Stimulated activated CD4-positive, alpha-beta T cell treated with anti-CD3 and anti-CD28 coated beads, Interleukin-1b, Interleukin-23, amount 100 ng/mL, for 1 hour (primary cell): ENCODE measurements at places on chromosomes 5 and 9.

DNA sequence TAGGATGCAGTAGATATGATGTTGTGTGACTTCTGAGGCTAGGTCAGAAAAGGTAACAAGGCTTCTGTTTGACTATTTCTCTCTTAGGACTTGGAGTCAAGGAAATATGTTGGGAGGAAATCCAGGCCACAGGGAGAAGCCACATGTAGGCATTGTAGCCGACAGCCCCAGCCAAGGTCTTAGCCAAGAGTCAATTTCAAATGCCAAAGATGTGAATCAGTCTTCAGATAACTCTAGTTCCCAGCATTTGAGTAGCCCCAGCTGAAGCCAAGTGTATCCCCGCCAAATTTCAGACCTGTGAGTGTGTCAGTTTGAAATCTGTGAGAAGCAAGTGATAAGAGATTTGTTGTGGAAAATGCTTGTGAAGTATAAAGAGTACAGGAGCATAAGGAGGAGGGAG is 38.1 kb upstream of the ISL1 start:
- no peak for DNase-seq

DNA sequence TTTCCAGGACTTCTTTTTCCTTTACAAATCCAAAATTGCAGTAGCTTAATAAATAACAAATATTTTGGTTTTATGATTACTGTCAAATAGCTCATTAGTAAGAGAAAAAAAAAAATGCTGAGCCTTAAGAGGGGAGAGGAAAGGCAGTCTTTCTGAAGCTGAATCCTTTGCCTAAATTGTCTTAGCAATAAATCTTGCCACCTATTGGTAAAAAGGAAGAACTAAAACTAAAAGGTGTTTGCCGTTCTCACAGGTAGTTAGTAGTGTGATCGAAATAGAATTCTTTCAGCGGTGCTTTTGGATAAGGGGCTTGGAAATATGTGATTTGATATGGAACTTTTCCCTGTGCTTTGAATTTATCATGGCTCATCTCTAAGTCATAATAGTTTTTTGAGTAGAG is 31.2 kb downstream of the PIK3R1 start:
- DNase-seq = no peak

GRCh38 chr5:113059232-113060040 is 82.8 kb downstream of the DCP2 start:
- no peak for DNase-seq

DNA sequence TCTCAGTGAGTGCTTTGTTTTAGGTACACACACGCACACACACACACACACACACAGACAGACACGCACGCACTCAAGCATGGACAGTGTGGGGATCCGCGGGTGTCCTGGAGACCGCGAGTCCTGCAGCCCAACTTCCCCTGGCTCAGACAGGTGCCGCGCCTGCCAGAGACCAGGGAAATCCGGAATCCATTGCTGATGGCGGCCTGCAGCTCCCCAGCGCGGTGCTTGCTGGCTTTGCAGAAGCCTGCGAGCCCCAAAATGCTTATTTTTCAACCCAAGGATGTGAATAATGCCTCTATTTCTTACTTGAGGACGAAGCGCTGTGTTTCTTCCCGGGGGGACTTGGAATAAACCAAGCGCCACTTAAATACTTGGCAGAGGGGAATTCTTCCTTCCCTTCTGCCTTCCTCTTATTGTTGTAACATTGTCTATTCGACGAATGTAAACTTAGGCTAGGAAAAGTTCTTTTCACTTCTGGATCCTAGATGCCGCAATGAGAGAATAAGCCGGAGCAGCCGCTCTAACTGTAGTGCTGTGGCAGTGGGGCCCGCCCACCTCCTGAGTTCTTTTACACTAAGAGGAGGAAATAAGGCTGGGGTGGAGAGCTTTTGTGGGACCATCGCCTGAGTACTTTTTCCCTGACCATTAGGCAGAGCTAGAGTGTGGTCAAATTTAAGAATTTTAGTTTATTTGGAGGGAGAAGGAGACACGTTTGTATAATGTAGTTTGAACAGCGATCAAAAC is 802 bp downstream of the ITGA2 start:
- DNase-seq = no peak

- DNase-seq = no peak
Observed at GRCh38 chr9:78899006-78899405, 602.1 kb downstream of the PSAT1 start.
